DMS 273 treated with DMSO at 0.1 percent for 48 hours (cell line): ENCODE measurements at places on chromosomes 3 and 15.

DNA sequence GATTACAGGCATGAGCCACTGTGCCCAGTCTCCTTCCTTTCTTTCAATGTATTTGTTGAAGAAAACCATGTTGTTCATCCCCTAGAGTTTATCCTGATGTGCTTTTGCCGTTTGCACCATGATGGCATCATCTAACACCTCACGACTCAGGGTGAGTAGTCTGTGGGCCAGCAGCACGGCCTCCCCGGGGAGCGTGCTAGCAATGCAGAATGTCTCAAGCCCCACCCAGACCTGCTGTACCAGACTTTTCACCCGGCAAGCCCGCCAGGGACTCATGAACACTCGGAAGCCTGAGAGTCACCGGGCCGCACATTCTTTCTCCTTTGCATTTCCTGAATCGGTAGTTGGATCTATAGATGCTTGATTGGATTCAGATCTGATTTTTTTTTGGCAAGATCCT, 64.6 kb downstream of the RPN1 start:
- DNase-seq: no peak

DNA sequence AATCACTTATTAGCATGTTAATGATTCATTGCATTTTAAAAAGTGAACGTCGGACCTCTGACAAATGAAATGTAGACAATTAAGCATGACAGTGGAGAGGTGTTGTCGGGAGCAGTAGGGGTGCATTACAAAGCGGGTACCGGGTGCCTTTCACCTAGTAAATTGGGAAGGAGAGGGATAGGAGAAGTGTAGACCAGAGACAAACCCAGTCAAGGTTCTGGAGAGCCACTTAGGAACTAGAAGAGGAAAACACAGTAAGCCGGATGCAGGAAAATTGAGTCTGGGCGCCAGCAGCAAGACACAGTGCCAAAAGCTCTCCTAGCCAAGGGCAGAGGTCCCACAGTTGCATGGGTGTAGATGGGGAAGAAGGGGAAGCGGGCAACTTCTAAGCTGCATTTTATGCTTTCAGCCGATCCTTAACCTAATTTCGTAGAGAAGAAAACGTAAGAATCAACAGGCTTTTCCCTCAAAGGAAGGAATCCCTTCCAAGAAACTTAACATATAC, 3.1 kb upstream of the CERS3 start:
- DNase-seq: no peak

DNA sequence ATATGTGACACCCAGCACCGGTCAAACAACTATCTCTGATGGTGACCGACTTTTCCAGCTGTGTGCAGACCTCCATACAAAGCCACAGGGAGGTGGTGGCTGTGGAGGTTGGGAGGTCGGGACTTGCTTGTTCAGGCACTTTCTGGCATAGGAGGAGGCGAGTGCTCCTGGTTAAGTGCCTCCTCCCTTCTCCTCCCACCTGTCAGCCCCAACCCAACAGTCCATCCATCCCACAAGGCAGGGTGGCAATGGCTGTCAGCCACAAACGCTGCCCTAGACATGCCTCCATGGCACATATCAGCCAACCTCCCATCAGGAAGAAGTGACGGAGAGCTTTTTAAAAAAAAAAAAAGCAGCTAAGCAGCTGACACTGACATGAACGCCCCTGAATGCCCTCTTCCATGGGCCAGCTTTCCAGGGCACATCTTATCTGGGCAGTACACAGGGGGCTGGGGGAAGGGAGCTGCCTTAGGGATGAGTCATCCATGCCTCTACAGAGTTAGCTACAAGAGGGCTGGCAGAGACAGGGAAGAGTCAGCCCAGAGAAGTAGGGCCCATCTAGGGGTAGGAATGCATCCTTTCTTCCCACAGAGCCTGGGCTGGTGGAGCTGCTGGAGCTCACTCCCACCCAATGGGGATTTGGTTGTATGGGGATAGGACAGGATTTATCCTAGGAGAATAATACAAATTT, 41.2 kb downstream of the CCDC12 start:
- DNase-seq: no peak

DNA sequence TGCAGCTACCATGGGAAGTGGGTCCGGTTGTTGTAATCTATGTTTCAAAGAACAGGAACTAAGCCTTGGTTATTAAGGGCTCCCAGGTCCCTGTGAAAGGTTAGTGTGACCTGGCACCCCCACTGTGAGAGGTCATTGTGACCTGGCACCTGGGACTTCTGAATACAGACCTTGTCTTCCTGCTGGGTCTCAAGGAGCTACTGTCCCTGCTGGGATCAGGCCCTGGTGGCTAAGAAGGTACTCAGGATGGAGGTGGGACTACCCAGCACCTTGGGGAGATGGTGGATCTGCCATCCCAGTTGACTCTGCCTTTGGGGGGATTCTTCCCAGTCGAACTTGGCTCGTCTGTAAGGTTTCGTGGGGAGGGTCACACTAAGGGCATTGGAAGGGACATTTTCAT, 10.3 kb upstream of the SLCO2A1 start:
- DNase-seq: no peak

DNA sequence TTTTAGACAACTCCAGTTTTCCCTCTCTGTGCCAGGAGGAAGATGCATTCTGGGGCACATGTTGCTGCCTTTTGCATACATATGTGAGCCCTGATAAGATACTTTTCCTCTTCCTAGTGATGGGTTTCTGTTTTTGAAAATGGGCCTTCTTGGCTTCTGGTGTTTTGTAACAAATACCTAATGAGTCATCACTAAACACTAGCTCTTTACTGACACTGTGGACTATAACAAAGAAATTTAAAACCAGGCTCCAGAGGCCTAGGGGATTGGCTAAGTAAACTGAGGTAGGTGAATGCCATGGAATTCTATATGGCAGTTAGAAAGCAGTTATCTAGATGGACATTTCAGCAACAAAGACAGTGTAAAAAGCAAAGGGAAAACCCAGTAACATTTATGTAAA, 93.4 kb upstream of the NR2E3 start:
- no peak for DNase-seq

DNA sequence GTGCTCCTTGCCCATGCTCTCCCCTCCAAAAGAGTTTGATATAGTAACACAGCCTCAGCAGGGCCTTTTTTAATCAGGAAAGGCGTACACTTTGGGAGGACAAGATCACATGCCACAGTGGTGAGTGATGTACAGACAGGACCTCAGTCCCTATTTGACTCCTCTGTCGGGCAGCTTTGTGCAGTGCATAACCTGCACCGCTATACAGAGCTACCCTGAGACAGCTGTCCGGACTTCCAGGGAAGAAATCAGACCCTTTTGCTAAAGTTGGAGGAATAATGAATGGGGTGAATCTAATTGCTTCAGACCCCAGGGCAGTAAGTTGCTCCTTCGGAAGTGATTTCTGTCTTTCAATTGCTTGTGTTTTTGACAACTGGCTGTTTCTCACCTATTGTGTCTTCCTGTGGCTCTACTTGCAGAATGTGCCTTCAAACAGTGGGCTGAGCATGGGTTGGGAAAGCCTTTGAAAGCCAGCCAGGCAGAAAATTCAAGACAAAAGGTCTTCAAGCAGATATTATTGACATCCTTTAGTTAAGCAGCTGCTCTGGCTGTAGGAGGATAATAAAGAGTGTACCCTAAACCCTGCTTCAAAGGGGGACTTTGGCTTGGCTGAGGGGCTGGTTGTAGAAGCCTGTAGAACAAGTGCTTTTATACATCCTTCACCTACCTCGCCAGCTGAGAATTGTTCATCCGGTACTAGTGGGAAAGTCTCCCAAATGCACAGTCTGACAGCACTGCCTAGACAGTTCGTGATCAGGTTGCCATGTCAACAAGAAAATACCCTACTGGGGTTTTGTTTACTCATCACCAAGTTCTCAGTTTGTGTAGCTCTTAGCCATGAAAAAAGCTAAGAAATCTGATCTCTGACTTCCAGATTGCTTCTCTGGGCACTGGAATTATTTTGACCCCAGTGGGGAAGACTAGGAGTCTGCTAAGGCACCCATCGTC, 35.1 kb downstream of the SNTN start:
- no peak for DNase-seq

- no peak for DNase-seq
Measured at GRCh38 chr15:64355348-64355943, 527 bp downstream of the CSNK1G1 start.

DNA sequence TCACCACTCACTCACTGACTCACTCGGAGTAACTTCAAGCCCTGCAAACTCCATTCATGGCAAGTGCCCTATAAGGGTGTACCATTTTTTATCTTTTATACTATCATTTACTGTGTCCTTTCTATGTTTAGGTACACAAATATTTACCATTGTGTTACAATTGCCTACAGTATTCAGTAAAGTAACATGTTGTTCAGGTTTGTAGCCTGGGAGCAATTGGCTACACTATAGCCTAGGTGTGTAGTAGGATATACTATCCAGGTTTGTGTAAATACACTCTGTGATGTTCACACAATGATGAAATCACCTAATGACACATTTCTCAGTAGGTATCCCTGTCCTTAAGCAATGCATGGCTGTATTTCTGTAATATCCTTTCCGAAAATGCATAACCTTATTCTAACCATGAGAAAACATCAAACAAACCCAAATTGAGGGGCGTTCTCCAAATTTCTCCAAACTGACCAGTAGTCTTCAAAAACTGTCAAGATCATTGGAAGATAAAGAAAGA, 17.9 kb upstream of the CNOT10 start:
- no peak for DNase-seq

- DNase-seq: no peak
Measured at GRCh38 chr3:128349963-128350599, 116.6 kb downstream of the DNAJB8 start.

DNA sequence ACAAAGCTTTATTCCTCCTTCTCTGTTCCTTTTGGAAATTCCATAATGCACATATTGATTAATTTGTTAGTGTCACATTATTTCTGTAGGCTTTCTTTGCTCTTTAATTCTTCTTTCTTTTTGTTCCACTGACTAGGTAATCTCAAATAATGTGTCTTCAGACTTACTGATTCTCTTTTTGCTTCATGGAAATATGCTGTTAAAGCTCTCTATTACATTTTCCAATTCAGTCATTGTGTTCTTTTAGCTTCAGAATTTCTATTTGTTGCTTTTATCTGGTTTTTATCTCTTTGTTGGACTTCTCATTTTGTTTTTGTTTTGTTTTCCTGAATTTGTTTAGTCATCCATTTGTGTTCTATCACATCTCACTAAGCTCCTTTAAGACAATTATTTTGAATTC, 147.0 kb upstream of the EOMES start:
- DNase-seq: no peak

DNA sequence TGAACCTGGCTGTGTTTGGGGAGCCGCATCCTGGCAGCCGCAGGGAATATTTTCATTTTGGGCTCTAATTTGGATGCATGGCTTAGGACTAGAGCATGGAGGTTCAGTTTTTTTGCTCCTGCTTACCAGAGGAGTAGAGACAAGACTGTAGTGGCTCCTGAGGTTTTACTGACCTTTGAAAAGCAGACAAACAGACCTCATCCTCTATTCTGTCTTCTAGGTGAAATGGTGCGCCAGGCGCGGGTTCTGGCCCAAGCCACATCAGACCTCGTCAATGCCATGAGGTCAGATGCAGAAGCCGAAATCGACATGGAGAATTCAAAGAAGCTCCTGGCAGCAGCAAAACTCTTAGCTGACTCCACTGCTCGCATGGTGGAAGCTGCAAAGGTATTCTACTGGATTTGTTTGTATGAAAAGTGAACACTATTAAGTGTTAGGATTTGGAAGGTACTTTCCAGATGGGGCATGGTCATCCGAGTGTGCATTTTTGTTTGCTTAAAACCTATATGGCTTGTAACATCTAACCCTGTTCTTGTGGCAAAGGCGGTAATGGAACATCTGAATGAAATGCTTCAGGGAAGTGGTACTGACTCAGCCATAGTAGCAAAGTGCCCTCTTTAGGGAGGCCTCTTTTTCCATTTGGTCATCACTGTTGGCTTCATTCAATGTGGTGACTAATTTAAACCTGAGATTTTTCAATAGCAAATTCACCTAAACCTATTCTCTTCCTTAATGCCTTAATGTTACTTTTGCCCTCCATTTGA, 330.7 kb upstream of the TPM1 start:
- DNase-seq: no peak

DNA sequence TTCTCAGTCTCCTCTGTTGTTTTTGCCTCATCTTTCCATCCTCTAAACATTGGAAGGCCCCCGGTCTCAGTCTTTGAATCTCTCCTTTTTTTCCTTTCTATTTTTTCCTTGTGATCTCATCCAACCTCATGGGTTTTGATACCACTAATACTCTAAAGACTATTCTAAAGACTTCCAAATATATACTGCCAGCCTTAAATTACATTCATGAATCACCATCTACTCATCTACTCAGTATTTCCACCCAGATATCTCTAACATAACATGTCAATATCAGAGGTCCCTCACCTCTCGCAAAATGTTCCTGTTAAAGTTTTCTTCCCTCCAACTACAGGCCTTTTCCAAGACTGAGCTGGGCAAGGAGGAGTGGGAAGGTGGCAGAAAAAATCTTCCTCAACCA, 282.5 kb upstream of the TTC14 start:
- no peak for DNase-seq

DNA sequence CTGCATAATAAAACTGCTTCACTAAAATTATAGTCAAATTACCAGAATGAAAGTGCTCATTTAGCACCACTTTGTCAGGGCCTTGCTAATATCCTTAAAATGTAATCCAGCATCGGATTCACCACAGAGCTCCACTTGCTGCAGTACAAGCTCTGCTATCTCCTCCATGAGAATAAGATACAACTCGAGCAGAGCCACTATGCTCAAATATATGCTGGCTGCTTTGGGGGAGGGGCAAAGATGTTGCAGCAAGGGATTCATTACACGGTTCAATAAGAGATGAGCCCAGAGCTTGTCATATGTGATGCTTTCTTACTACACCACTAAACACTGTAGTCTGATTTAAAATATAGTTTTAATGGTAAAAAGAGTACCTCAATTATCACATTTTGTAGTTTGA, 72.2 kb downstream of the DLG1 start:
- no peak for DNase-seq

DNA sequence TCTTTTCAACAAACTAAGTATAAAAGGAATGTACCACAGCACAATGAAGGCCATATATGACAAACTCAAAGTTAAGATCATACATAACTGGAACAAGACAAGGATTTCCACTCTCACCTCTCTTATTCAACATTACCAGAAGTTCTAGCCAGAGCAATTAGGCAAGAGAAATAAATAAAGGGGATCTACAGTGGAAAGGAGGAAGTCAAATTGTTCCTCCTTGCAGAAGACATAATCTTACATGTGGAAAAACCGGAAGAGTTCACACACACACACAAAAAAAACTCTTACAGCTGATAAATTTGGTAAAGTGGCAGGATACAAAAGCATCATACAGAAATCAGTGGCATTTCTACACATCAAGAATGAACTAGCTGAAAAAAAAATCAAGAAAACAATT, 277.9 kb downstream of the MCTP2 start:
- no peak for DNase-seq

DNA sequence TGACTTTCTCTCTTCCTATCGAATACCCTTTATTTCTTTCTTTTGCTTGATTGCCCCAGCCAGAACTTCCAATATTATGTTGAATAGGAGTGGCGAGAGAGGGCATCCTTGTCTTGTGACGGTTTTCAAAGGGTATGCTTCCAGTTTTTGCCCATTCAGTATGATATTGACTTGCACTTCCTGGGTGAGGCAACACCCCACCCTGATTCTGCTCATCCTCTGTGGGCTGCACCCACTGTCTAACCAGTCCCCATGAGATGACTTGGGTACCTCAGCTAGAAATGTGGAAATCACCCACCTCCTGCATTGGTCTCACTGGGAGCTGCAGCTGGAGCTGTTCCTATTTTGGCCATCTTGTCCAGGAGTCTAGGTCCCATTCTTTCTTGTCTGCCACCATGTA, 44.8 kb upstream of the KCNH8 start:
- no peak for DNase-seq

- DNase-seq: no peak
Measured at GRCh38 chr3:110806924-110807323, 264.7 kb upstream of the NECTIN3 start.

GRCh38 chr3:18444595-18445400, 19.7 kb upstream of the SATB1 start:
- no peak for DNase-seq
